RCC 7860 (cell line): ENCODE measurements at places on chromosomes 7 and 10.
A peak's percentile ranks its signal among the peaks of the same experiment; 100 is the strongest.

DNA sequence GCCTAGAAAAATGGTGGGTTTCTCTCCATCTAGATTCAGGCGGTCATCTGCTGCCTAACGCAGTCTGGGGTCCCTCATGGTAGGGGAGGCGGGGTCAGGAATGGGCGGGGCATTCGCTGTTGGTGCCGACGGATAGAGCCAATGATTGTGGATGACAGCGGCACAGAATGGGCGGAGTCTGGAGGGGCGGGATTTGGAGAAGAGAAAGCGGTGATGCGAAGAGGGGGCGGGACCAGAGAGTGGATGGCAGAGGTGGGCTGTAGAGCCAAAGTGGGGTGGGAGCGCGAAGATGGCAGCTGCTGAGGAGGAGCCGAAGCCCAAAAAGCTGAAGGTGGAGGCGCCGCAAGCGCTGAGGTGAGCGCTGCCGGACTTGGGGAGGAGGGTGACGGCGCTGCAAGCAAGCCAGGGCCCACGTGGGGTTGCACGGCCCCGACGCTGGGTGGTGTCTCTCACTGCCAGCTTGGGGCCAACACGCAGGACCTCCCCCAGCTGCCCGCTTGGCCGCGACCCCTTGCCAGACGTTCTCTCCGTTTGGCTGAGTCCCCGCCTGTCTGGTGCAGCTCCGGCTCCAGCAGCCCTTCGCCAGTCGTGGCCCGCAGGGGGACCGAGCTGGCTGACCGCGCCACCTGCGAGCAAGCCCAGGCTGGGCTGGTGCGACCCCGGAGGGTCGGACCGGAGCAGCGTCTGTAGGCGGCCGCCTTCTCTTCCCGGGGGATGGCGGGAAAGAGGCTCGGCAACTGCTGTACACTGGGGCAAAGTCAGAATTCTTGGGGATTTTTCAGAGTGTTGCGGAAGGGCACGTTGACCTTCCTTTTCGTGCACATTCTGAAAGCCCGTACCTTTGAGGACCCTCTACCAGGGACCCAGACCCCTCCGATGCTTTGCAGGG, at the start of gene ADK:
TSS of gene ADK (plus strand) at position 232 of the 889 bp plus-strand sequence. CDS start at position 290, 58 bp downstream.
- DNase-seq, result peak; percentile 92

GRCh38 chr7:139693651-139694388, 84.0 kb downstream of the HIPK2 start:
- no peak for DNase-seq

DNA sequence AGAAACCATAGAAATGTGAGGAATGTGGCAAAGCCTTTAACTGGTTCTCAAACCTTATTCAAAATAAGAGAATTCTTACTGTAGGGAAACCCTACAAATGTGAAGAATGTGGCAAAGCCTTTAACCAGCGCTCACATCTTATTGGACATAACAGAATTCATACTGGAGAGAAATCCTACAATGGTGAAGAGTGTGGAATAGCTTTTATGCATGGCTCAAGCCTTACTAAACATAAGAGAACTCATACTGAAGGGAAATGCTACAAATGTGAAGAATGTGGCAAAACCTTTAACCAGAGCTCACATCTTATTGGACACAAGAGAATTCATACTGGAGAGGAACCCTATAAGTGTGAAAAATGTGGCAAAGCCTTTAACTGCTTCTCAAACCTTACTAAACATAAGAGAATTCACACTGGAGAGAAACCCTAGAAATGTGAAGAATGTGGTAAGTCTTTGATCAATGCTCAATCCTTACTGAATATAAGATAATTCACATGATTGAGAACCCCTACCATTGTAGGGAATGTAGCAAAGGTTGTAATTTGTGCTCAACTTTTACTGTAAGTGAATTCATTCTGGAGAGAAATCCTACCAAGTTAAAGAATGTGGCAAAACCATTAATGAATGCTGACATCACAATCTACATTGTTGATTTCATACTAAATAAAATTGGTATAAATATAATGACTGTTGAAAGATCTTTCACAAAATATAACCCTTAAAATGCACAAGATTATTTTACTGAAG, 142.5 kb upstream of the ZNF479 start:
- DNase-seq, result no peak

- DNase-seq, result no peak
These were observed 27.9 kb upstream of the SLC35G1 start for GRCh38 chr10:93865794-93866425.

DNA sequence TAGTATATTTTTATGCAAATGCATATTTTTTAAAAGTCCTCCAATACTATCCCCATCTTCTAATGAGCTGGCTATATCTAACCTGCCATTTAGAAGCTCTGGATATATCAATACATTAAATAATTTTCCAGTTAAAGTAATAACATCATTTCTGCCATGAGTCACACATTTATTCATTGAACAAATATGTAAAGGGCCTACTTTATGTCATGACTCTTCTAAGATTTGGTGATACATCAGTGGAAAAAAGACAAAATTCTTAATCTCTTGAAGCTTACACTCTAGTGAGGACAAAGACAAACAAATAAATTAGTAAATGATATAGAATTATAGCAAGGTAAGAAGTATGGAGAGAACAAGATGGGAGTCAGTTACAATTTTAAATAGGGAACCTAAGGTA, 716.8 kb upstream of the LRRTM3 start:
- no peak for DNase-seq

DNA sequence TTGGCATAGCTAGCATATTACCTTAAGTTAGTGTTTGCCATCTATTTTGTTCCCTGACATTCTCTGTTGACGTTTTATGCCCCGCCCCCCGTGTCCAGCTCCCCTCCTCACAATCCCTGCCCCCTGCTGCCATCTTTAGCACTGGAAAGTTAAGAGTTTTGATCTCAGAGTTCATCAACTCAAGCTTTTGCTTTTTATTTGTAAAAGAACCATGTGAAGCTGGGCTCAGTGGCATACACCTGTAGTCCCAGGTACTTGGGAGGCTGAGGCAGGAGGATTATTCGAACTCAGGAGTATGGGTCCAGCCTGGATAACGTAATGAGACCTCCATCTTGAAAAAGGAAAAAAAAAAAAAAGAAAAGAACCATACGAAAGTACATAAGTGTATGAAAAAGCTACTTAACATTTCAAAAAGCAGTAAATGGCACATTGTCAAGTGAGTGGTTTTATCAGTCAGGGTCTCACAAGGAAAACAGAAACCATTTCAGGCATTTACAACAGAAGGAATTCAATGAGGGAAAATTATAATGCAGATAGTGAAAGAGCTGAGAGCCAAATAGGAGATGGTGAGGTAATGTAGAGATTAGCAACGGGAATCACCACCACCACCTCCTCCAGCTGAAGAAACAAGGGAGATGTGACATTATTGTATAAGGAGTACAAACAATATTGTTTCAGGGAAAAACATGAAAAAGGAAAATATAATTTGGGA, 64.9 kb downstream of the MCU start:
- no peak for DNase-seq
